ENCODE measurements at places on chromosomes 2 and 18.

GRCh38 chr2:118013221-118013723 lies 598 bp downstream of the CCDC93 start:
- DNase-seq, result peak; percentile 64

- DNase-seq, result no peak
Observed at GRCh38 chr2:3442185-3442584, 62.7 kb downstream of the TRAPPC12 start.

DNA sequence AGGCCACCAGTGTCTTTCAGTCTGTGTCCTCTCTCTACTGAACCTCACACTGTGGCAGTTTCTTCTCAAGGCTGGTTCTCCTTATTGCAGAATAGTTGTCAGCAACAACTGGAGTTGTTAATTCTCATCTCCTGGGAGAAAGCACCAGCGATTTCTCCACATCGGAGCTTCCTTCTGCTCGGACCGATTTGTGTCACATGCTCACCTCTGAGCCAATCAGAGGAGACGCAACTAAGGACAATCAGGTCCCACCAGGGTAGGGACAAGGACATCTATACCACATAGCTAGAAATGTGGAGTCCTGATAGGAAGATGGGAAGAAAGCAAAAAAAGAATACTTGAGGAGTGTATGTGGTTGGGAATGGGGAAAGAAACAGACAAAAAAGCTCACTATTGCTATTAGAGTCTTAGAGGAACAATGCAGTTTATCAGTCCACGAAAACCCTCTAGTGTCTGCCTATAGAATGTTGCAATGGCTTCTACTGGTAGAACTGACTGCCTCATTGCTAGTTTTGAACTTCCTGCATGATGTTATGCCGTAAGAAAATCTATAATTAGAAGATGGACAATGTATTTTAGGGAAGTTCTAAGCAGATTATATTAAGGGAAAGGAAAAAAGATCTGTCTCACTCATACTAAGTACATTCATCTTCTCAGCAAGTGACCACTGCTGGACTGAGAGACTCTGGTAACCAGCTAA lies 169.7 kb downstream of the CDCA7 start:
- no peak for DNase-seq

DNA sequence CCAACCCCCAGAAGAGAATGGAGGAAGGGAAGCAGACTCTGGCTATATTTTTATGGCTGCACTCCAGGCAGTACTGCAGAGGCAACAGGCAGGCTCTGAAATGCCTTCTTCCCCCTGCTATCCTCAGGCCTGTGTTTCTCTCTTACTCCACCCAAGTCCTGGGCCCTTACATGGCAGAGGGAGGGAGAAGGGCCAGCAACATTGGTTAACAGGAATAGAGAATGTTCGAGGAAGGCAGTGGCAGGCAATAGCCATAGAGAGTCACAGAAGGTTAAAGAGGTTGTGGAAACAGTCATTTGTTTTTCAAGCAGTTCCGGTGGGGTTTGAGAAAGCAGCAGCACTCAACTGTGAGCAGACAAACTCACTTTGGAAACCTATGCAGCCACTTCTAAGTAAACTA lies 15.1 kb upstream of the DARS1 start:
- peak; percentile 14 for DNase-seq

DNA sequence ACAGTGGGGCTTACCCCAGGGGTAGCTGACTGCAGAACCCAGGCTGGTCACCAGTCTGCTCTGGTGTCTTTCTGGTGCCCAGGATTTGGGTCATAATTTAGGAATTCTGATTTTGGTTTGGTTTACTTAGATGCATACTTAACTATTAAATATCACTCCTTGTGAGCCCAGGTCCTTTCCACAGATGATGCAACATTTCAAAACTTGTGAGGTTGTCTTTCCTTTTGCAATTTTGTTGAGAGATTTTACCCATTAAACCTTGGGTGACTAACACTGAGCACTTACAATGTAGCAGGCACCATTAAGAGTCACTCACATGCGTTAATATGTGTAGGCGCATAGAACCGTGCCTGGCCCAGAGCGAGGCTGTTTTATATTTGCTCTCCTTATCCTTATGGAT lies 61.8 kb upstream of the RPL31 start:
- DNase-seq, result no peak

DNA sequence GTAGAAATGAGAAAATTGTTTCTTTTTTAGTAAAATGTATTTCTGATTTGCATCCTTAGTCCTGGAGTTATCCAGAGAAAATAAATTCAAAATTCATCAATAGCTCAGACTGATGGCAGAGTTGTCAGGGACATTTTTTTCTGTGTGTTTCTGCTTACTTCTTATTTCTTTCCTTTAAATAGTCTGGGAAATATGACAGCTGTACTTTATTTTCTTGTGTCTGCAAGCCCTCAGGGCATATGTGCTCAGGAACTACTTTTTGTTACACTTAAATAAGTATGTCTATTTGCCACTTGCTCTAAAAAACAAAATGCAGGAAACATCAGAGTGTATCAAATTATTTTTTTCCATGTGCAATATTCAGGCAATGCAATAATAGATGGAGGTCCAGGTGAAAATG lies 126.8 kb upstream of the UNC80 start:
- no peak for DNase-seq

DNA sequence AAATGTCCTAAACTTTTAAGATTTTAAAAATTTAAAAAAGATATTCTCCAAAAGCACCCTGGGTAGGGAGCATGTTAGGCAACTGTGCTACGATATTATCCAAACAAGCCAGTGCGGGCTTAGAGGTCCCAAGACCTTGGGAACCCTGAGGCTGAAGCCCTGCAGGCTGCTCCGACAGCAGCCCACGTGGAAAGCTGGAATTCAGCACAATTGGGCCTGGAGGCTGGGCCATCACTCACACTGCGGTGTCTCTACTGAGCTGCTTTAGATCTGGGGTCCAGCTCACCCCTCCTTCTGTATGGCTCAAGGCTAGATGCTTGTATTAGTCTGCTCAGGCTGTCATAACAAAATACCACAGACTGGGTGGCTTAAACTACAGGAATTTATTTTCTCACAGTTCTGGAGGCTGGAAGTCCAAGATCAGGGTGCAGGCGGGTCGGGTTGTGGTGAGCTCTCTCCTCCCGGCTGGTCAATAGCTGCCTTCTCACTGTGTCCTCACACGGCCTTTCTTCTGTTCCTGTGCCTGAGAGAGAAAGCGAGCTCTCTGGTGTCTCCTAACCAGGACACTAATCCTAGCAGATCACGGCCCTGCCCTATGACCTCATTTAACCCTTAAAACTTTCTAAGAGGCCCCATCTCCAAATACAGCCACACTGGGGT lies 42.5 kb downstream of the DPYSL5 start:
- no peak for DNase-seq

DNA sequence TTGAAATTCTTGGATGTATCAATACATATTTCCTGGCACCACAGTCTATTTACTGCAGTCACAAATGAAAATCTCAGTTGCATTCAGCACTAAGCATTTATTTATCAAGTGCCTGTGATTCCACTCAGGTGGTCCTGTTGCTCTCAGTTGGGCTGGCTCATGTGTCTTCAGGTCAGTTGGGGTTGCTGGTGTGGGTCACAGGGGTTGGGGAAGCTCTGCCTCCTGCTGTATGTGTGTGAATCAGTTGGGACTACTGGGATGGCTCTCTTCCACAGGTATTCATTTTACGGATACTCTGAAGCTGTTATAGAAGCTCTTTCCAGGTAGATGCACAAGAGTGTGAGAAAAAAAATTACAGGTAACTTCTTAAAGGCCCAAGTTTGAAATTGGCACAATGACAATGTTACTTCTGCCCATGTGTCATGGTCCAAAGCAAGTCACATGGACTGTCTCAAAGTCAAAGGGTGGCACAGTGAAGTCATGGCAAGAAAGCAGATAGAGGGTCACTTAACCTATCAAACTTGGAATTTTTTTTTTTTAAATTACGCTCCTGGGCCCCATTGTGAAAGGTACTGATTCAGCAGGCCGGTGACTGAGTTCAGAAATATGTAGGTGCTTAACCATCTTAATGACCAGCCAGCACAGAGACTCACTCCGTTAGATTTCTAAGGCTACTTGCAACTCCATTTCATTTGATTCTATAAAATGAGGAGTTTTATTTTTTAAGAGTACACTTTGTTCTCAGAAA lies 249.2 kb upstream of the GCFC2 start:
- no peak for DNase-seq

- DNase-seq, result no peak
Observed at GRCh38 chr2:105584435-105585010, 160.2 kb upstream of the NCK2 start.

DNA sequence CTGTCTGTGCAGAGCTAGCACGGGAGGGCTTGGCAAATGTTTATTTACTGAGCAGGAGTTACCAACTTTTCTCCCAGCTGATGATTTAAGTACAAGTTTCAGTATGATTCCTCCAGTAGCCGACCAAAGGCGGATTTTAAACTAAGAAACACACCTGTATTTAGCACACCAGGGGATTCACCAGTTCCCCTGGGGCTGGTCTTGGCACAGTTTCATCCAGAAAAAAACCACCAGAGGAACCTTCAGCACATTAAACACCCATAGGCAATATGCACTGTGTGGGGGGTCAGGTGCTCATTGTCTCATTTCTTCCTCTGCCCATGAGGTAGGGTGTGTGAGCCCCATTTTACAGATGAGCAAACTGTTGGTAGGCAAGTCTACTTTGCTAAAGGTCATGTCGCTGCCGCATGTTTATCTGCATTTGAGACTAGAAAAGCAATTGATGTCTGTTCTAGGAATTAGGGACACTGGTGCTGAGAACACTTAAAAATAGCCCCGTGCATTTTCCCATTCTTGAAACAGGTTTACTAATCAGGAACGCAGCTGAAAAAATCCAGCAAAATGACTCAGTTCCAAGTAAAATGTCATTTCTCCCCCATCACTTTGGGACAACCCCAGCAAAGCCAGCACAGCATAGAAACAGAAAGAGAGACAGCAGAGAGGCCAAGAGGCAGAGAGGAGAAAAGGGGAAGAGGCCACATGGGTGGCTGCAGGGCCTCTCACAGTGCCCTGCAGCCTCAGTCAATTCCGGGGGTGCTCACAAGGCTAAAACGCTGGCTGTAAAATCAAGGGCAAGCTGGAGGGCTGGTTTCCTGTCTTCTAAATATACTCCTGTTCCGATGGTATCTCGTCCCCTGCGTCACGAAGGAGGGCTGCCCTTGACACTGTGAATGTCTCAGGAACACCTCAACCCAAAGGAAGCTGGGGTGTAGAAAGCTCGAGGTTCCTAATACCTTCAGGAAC lies 166.8 kb upstream of the ID2 start:
- no peak for DNase-seq

- DNase-seq, result no peak
Observed at GRCh38 chr2:189221811-189222467, 42.4 kb upstream of the COL5A2 start.

DNA sequence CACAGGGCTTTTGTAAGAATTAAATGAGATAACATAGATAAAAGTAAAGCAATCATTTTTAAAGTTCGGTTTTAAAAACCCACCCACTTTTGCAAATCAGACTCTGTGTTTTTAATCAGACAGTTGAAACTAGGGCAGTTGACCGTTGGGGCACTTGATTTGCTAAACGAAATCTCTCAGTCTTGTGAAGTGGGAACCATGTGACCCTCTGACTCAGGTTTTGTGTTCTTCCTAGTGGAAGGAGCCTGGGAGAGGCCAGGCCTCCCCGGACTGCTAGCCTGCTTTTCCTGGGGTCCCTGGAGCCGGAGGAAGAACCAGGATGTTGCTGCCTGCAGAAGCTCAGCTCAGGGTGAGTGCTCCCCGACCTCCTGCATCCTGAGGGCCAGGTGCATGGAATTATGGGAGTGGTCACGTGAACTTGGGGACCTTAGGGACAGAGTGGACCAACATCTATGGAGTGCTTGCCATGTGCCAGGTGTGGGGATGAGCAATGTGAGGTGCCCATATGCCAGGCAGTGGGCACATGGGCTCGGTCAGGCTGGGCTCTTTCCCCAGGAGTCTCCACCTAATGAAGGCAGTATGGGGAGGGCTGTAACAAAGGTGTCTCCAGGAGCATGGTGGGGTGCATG lies 3.9 kb downstream of the C2orf72 start:
- DNase-seq, result no peak

- DNase-seq, result no peak
Observed at GRCh38 chr2:110931648-110932047, 189.1 kb upstream of the BCL2L11 start.

GRCh38 chr2:214740867-214741395 lies 68.6 kb downstream of the BARD1 start:
- no peak for DNase-seq

DNA sequence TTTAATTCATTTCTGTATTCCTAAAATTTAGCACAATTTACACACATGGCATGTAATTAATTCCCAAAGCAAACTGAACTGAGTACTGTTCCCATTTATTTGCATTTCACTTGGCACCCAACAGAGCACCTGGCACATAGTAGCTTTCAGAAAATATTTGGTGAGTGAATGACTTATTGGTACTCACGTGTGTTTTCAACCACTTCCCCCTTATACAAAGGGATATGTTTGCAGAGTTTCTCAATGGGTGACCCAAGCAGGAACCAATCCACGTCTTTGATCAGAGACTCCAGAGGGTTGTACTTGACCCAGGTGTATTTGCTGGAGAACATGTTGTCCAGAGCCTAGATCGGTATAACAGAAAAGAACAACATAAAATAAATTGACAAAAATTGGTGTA lies 6.6 kb downstream of the GKN2 start:
- DNase-seq, result no peak

GRCh38 chr2:189885368-189885767 lies 101.1 kb downstream of the PMS1 start:
- no peak for DNase-seq

- DNase-seq, result no peak
Observed at GRCh38 chr2:232484628-232485347, 2.8 kb downstream of the ECEL1 start.

DNA sequence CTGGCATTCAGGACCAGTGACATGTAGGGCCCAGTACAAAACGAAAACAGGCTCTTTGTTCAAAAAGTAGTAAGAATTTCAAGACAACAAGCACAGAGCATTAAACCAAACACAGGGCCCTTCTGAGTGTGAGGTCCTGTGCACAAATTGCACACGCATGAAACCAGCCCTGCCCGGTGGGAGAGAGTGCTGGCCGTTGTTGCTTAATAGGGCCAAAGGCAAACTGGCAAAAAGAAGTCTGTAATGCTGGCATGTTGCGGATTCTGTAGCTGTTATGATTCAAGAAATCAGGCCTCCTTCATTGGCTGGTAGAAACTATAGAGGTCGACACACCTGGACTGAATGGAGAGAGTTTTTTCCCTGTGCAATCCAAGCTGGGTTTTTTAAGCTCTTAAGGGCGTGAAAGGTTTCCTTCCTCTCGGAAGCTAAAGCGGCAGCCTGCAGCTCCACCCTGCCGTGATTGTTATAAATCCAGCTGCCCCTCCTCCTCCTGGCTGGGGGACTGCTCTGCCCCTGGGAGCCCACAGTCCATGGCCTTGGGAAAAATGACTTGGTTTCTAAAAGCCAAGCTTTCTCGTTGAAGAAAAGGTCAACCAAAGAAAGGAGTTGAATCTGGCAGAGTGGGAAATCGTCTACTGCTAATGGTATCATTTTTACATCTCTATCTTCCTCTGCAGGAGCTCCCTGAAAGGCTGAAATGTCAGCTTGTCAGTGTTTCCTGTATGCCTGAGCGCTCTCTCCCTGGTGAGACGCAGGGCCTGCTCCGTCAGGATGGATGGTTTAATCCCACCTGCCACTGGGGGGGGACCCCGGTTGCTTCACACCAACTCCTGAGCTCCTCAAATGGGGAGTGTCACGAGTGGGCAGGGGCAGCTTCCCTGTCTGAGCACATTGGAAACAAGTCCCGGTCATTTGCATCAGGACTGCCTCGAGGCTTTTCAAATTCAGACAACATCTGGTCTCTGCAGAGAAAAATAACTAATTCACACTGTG lies 143.6 kb downstream of the ALPK2 start:
- DNase-seq, result peak; percentile 65

GRCh38 chr2:157336137-157337010 lies 10.8 kb upstream of the ERMN start:
- no peak for DNase-seq

Measured in right kidney (tissue), 9 donors.